ENCODE measurements at places on chromosomes 1 and 21. TPM values are rescaled to one million over a fixed set of nuclear protein-coding genes. Genes with fewer than 3 reads are reported as not detected.

Gene RAB42
- not detected for polyA plus RNA-seq

Gene MRTO4
- polyA plus RNA-seq, result 27.1 TPM

Gene LCE1E
- not detected for polyA plus RNA-seq

Gene IFNGR2
- 39.2 TPM for polyA plus RNA-seq

Gene CRP
- polyA plus RNA-seq, result not detected
